ENCODE measurements at places on chromosomes 5 and 9. TPM values are rescaled to one million over a fixed set of nuclear protein-coding genes. Genes with fewer than 3 reads are reported as not detected.

DNA sequence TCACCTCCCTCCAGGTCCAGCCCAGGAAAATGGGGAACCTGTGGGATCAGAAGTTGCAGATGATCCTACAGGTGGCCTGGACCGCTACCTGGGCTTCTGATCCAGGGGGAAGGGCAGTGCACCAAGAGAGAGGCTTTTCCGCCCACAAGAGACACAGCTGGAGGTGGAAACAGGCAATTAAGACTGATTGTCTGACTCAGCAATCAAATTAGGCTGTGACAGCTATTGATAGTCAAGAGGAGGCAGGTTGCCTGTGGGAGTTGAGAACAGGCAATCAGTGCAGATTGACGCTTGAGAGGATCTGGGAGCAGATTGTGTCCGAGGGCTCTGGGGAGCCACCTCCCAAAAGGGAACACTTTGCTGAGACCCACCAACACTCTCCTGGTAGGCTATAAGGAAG is 71.1 kb upstream of the SLC44A1 start:
- H3K36me3 ChIP-seq, result no peaks in the 10 kb centered on the region
- no peaks in the 10 kb centered on the region for H3K4me1 ChIP-seq
- H3K4me3 ChIP-seq, result no peak overlapping the region
- DNase-seq, result no peak
- no peaks in the 10 kb centered on the region for H3K27me3 ChIP-seq

ANKRD18A gene
- total RNA-seq, result 7.0 TPM

DNA sequence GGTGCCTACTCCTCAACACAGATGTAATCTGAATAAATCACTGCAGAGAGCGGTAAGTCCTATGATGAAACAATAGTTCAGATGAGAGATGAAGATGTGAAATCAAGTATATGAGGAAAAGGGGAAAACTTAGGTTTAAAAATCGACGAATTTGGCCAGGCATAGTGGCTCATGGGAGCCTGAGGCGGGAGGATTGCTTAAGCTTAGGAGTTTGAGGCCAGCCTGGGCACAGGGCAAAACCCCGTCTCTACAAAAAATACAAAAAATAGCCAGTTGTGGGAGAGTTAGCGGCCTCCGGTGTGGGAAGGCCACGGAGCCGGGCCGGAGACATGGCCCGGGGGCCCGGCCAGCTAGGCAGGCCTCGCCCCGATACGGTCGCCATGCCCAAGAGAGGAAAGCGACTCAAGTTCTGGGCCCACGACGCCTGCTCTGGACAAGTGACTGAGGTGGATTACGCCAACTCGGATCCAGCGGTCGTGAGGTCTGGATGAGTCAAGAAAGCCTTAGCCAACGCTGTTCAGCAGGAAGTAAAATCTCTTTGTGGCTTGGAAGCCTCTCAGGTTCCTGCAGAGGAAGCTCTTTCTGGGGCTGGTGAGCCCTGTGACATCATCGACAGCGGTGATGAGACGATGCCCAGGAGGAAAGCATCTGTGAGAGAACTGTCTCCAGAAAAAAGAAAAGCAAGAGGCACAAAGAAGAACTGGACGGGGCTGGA is 62.8 kb upstream of the SUB1 start:
- H3K27ac ChIP-seq, result no peak overlapping the region
- H3K27me3 ChIP-seq, result no peaks in the 10 kb centered on the region
- no peaks in the 10 kb centered on the region for H3K4me1 ChIP-seq
- no peaks in the 10 kb centered on the region for H3K36me3 ChIP-seq
- no peak for DNase-seq

GRCh38 chr5:55438998-55439397 is 95.8 kb downstream of the PLPP1 start:
- H3K4me3 ChIP-seq, result no peak overlapping the region
- DNase-seq, result no peak
- H3K27me3 ChIP-seq, result no peaks in the 10 kb centered on the region
- H3K36me3 ChIP-seq, result no peaks in the 10 kb centered on the region

PCDHGC5 gene
- 0.98 TPM for total RNA-seq

- H3K4me3 ChIP-seq, result no peak overlapping the region
- H3K27me3 ChIP-seq, result no peaks in the 10 kb centered on the region
- no peaks in the 10 kb centered on the region for H3K4me1 ChIP-seq
- DNase-seq, result no peak
Measured at GRCh38 chr9:122402403-122402871, 31.6 kb downstream of the PTGS1 start.

DNA sequence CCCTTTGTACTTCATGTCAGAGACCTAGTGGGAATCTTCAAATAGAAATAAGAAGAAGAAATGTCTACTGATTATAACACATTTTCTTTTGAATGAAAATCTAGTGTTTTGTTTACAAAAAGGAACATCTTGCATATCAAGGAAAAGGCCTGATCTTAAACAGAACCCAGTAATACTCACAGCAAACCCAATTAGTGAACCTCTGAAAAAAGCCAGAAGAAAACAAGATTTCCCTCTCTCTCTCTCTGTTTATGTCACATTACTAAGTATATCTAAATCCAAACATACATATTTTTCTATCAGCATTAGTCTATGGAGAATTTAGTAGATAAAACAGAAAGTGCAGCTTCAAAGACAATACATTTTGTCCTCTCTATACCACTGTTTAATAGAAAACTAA is 457.9 kb downstream of the NR2F1-AS1 start:
- no peak overlapping the region for H3K4me3 ChIP-seq
- H3K4me1 ChIP-seq, result no peaks in the 10 kb centered on the region
- no peak overlapping the region for H3K27ac ChIP-seq
- no peaks in the 10 kb centered on the region for H3K36me3 ChIP-seq
- H3K27me3 ChIP-seq, result no peaks in the 10 kb centered on the region
- no peak for DNase-seq

MEIKIN gene
- total RNA-seq, result not detected
